ENCODE measurements at places on chromosomes 5 and 9.
A peak's percentile ranks its signal among the peaks of the same experiment; 100 is the strongest.

- DNase-seq, result no peak
Observed at GRCh38 chr9:107778661-107779060, 289.1 kb upstream of the KLF4 start.

DNA sequence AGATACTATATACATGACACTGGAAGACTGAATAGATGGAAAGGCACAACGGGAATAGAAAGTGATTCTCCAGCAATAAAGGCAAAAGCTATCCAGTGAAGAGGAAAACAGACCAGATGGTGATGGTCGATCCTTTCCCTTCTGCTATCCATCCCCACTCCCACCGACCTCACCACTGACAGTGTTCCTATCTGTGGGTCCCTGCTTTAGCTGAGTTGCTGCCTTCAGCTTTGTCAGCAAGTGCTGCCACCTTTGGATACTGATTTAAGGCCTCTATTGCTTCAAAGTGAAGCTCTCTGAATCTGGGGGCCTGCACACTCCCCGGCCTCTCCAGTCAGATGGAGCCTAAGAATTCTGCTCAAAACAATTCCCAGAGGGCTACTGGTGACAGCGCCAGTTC is 32.3 kb downstream of the EPB41L4A start:
- no peak for DNase-seq

DNA sequence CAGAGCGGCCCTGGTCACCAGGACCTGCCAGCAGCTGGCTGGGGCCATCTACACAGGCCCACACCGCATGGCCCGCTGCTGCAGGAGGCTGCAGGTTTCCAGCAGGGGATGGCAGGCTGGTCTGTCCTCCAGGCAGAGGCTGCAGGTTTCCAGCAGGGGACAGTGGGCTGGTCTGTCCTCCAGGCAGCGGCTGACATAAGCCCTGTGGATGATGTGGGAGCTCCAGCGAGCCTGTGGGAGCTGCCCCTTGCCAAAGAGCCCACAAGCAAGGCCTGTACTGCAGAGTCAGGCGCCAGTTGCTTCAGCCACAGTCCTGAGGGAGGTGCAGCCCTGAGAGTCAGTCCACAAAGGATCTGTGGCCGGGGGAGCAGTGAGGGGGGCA is 18.5 kb downstream of the TPPP start:
- DNase-seq, result no peak

DNA sequence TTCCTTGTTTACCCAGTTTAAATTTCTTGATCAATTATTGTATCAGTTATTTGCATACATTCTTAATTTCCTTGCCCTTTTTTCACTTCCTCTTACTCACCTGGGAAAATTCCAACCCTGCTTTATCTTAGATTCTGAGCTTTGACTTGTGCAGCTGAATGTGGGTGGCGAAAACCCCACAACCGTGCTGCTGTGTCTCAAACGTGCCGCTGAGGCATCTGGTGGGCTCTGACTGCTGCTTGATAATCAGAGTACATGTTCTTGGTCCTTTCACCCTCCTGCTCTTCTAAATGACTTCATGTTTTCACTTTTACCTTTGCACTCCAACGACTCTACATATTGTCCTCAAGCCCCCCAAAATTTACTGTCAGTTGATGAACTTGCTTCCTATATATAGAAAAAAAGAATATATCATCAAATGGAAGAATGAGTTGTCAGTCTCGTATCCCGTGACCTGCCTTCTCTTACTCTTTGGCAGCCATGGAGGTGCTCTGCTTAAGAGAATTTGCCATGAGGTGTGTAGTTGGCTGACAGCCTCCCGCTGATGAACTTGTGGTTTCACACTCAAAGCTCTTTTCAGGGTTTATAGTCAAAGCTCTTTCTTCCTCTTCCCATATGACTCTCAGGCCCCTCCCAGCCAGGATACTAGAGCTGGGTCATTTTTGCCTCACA is 14.0 kb upstream of the JAK2 start:
- DNase-seq, result peak; percentile 63

DNA sequence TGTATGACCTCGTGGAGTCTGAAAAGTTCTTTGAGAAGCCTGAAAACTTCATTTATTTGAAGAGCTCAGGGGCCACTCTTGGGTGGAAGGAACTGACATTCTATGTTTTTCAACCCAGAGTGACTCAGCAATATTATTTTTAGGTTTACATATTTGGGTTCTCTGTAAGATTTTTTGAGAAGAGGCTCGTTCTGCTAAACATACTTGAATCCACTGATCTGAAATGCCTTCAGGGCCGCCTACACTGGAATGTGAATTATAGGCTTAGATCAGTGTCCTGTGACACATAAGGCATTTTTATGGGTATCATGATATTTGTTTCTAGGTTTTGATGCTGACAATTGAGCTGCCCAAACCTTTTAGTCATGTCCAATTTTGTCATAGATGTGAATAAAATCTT is 86.2 kb downstream of the PSAT1 start:
- peak; percentile 7 for DNase-seq

- no peak for DNase-seq
Observed at GRCh38 chr9:129419382-129419899, 201.5 kb downstream of the C9orf50 start.

GRCh38 chr5:107364443-107365319 is 306.1 kb downstream of the EFNA5 start:
- DNase-seq, result no peak

DNA sequence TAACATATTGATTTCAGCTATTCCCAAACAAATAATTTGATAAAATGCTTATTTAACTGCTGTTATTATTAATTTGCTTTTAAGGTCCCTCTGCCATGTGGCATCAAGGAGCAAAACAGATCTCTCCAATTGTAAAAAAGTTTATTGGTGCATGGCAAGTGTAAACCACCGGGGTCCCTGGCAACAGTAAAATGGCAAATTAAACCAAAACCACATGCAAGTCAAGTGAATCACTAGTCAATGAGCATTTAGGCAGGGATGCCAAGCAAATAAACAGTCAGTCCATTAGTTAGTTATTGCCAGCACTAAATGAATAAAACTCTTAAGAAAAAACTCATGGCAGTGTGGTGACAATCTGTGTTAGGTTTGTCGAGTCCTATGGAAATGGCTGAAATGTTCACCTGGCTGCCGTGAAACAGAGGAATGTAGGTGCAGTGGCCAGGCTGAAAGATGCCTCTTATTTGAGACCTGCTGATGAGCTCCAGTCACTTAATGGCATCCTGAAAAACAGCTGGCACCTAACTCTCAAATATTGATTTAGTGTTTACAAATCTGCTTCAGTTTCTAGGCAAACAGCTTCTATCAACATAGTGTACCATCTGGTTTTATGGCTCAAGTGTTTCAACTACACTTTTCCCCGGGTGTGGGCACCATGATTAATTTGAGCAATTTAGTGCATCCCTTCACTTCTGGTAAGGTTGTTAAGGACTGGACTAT is 296.5 kb upstream of the ITGA1 start:
- no peak for DNase-seq

DNA sequence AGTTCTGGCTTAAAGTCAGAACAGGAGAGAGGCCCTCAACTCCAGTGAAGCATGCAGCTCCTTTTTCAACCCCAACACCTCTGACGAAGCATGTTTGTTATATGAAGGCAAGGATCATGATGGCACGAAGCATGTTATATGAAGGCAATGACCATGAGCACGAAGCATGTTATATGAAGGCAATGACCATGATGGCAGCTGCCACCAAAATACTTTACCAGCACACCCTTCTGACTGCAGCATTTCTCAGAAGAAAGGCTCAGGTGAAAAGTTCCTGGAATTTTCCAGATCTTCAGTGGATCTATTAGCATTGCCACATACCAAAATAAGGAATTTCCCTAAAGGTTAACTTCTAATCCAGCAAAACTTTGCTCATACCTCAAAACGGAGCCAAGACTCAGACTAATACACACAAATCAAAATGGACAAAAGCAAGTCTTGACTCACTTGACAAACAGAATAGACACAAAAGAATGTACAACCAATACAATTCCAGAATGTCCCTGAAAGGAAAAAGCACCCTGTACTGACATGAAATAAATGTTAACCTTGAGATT is 217.4 kb downstream of the FANCC start:
- no peak for DNase-seq
